ENCODE measurements at places on chromosomes 16 and 17.
A peak's percentile ranks its signal among the peaks of the same experiment; 100 is the strongest.

- DNase-seq: no peak
Observed at GRCh38 chr16:2243781-2244180, 7.5 kb downstream of the DNASE1L2 start.

DNA sequence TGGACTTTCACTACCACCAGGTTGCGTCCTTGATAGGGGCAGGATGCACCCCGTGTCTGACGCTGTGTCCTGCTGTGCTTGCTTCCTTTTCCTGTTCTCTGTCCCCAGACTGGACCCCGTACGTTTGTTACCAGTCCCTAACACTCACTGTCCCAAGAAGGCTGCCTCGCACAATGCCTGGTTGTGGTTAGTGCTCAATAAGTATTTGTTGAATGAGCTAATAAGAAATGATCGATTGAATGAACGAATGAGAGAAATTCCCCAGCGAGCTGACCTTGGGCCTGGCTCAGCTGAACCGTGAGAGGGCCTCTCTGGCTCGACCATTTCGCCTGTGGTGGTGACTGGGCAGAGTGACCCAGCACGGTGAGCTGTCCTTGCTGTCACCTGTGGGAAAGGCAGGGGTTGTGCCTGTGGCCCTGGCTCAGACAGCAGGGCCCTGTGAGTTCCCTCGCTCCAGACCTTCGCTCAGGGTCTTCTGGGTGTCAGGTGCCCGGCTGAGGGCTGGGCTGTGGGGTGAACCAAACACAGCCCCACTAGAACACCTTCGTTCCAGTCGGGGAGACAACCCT lies 20.9 kb downstream of the CMIP start:
- no peak for DNase-seq

DNA sequence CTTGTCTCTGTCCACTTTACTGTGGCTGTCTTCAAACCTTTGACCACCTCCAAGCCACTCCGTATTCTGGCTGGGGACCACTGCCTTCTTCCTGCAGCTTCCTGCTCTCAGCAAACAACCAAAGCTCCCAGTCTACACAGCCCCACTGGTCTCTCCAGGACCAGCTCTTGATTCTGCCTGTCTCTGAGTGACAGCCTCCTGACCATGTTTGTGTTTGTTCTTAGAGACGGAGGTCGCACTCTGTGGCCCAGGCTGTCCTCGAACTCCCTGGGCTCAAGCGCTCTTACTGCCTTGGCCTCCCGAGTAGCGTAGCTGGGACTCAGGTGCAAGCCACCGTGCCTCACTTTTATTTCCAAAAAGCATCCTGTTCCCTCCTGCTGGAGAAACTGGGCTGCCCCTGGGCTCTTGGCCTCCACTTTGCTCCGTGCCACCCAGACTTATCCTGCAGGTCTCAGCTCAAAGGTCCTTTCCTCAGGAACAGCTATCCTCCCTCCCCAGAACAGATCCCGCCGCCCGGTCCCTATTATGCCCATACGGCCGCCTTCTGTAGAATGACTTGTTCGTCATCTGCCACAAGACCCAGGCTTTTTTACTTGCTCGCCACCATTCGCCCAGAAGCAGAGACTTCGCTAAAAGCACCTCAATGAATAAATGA lies 9.1 kb downstream of the MNT start:
- DNase-seq: no peak

DNA sequence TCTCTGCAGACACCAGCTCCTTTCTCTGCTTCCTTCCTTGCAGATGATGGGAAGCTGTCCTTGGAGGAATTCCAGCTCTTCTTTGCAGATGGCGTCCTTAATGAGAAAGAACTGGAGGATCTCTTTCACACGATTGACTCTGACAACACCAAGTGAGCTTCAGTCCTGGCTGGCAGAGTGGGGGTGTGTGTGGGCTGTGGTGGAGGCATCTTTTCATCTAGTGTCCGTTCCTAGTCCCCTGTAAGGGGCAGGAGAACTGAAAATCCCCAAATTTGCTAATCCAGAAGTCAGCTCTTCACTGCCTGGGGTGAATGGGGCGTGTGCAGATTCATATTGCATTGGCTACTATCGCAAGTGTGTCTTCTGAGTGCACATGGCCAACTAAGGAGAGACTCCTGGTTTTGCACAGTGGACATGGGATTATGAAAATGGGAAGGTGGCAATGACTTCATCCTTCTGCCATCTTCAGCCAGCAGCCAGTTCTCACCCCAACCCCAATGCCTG lies 10.4 kb downstream of the NECAB2 start:
- DNase-seq: no peak

GRCh38 chr16:20519231-20519630 lies 56.9 kb downstream of the ACSM2B start:
- DNase-seq: no peak

- DNase-seq: no peak
Observed at GRCh38 chr16:81855552-81856153, 76.6 kb downstream of the PLCG2 start.

DNA sequence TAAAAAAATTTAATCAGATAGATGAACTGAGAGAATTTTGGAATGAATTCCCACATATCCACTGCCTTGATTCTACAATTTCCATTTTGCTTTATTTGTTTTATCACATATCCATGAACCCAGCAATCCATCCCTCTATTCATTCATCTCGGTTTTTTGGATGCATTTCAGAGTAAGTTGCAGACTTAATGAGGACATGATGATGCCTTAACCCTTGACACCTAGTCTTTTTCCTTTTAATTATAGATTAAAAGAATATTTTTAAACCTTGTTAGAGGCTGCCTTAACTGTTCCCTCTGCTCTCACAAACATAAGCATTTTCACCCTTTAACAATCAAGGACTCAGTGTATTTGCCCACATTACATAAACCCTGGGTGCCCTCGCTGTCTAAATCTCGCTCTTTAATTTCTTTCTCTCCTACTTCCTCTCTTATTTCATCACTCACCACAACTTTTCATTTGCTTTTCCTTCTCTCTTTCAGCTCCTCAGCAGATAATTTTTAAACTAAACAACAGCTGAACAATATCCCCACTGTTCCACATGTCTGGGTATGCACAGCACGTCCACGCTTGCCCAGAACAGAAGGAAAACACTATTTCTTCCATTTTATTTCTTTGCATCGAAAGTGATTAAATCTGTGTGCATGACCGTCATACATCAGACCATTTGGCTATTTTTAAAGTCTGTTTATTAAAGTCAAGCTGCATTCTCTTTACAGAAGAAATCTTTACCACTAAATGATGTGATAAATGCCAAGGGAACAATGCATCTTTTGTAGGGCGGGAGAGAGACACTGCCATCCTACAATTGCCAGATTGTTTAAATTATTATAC lies 39.9 kb downstream of the IQCK start:
- no peak for DNase-seq

GRCh38 chr16:46884513-46885293 lies 541 bp downstream of the GPT2 start:
- no peak for DNase-seq

- no peak for DNase-seq
Observed at GRCh38 chr16:11175787-11176341, 80.1 kb downstream of the SOCS1 start.

GRCh38 chr17:32876417-32877163 lies at the start of gene MYO1D:
TSS of gene MYO1D (minus strand) at chr17:32877124. CDS start at chr17:32876872, 252 bp downstream.
- peak; percentile 72 for DNase-seq

GRCh38 chr17:58360296-58361063 lies 8.5 kb upstream of the SUPT4H1 start:
- no peak for DNase-seq

- no peak for DNase-seq
Observed at GRCh38 chr17:28169621-28170349, 127.3 kb downstream of the NLK start.

- DNase-seq: no peak
Observed at GRCh38 chr17:48335858-48336500, 94.0 kb downstream of the SKAP1 start.

DNA sequence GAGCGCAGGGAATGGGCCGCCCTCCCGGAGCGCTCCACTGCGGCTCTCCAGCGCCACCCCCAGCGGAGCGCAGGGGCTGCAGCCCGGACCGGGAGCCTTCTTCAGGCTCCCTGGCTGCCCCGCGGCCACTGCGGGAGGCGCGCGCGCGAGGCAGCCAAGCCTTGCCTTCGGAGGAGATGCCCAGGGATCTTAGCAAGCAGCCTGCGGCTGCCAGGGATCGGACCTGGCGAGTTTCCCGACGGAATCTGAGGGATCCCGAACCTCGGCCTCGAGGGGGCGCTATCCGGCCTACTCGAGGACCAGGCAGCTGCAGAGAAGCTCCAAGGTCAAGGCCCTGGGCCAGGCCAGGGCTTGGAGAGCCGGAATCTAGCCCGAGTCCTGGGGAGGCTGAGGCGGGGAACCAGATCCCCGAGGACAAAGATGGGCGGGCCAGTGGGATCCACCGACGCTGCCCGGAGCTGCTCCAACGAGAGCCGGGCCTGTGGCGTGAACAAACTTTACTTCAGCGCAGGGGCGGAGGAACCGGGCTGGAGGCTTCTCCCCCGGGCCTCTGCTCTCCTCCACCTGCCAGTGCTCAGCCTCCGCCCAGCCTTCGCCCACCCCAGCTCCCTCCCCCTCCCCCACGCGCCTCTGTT lies at the start of gene IRX6:
IRX6 (plus strand) TSS at position 567 of the 635 bp plus-strand sequence. CDS start 889 bp downstream, outside the sequence.
- no peak for DNase-seq

GRCh38 chr16:56776562-56776961 lies 46.6 kb downstream of the NUP93 start:
- no peak for DNase-seq

GRCh38 chr17:76538281-76538931 lies 897 bp upstream of the CYGB start:
- DNase-seq: no peak

- DNase-seq: no peak
Observed at GRCh38 chr17:9729034-9729650, 62.2 kb downstream of the DHRS7C start.

DNA sequence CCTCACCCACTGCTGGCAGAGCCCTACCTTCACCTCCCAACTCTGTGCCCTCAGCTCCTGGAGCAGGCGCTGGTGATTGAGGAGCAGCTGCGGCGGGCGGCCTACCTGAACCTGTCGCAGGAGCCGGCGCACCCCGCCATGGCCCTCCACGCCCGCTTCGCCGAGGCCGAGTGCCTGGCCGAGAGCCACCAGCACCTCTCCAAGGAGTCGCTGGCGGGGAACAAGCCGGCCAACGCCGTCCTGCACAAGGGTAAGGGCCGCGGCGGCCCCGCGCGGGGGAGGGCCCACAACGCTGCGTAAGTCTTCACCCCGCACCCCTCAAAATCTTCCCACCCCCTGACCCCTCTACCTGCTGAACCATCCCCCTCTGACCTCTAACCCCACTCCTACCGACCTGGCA lies 7.0 kb downstream of the RNF227 start:
- DNase-seq: no peak

GRCh38 chr17:55577687-55578086 lies 66.4 kb upstream of the SMIM36 start:
- DNase-seq: no peak

DNA sequence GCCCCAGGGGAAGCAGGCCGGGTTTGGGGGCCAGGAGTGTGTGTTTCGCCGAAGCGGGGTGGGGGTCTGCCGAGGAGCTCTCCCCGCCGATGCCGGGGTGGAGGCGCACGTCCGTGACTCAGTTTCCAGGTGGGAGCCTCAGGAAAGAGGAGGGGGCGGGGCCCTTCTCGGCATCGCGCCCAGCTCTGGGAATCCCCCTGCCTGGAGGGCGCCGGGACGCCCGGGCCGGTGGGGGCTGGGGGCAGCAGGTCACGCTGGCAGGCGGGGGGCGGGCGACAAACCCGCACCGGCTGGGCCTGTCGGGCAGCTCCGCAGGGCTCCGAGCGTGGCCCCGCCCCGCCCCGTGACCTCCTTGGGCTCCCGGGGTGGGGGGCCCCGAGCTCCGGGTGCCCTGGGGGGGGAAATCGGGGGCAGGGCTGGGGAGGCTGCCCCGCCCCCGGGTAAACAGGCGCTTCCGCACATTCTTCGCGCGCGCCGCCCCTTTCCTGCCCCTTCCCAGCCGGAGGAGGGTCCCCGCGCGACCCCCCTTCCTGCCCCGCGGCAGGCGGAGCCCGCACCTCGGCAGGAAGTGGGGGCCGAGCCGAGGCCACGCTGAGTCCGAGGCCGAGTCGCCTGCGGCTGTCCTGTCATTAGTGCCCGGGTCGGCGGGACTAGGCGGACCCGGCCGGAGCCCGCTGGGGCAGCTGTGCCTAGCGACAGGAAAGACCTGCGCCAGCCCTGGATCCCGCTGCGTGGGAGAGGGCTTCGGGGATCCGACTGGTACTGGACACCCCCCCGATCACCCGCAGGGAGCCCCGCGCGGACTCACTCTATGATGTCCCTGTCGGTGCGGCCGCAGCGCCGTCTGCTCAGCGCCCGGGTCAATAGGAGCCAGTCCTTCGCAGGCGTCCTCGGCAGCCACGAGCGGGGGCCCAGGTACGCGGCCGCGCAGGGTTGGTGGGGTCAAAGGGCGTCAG lies 9.3 kb downstream of the RIPOR1 start:
- DNase-seq: peak; percentile 51

DNA sequence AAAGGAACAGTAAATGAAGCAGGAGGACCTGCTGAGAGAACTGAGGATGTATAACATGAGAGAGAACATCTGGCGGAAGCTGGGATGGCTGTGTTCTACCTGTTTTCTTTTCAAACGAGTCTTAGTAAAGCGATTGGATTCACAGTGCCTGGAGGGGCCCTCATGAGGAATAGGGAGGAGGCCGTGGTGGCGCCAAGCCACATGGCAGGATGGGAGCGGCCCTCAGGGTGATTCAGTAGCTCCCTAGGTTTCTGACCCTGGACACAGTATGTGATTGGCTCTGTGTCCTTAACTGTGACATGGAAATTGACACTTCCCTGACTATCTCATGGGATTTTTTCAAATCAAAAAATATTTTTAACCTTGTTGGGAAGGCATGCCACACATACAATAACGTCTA lies 32.1 kb downstream of the USP43 start:
- no peak for DNase-seq

GRCh38 chr16:72794319-72794718 lies 253.6 kb downstream of the ZFHX3 start:
- no peak for DNase-seq

DNA sequence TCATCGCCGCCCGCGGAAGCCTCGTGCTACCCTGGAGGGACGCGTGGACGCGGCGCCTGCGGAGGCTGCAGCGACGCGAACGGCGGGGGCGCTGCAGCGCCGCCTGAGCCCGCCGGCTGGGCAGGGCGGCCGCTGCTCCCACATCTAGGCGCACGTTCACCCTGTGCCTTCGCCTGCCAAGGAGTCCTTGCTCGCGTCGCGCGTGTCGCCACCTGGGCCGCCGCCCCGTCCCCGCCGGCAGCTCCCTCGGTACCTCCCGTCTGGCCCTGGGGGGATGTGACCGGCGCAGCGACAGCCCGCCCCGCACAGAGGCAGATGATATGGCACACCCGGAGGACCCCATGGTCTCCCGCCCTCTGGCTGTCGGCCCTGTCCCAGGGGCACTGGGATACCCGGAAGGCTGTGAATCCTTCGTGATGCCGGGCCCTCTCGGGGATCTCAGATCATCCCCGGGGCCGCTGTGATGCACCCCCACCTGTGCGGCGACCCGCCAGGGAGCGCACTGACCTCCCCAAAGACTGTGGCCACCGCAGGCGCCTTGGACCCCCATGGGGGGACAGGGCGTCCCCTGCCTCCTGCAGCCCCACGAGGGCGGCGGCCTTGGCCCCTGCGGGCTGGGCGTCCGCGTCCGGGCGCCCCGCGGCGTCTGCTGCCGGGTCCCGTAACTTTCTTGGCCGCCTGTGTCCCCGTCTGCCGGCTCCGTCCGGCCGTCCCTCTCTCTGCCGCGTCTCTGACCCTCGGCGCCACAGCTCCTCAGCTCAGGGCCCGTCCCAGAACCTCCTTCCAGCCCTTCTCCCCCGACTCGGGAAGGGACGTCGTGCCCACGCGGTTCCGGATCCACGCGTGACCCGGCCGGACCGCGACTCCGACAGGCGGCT lies 689 bp upstream of the TBC1D24 start:
- DNase-seq: no peak
